Fibroblast of skin of right biceps (primary cell): ENCODE measurements at places on chromosomes 11 and 22.

GRCh38 chr11:13595166-13595565, 73.3 kb upstream of the FAR1 start:
- peak; percentile 75 for DNase-seq

GRCh38 chr11:32385998-32386397, 49.3 kb downstream of the WT1 start:
- peak; percentile 36 for DNase-seq

GRCh38 chr11:39960206-39960605, 1499.2 kb downstream of the LRRC4C start:
- DNase-seq, result no peak

DNA sequence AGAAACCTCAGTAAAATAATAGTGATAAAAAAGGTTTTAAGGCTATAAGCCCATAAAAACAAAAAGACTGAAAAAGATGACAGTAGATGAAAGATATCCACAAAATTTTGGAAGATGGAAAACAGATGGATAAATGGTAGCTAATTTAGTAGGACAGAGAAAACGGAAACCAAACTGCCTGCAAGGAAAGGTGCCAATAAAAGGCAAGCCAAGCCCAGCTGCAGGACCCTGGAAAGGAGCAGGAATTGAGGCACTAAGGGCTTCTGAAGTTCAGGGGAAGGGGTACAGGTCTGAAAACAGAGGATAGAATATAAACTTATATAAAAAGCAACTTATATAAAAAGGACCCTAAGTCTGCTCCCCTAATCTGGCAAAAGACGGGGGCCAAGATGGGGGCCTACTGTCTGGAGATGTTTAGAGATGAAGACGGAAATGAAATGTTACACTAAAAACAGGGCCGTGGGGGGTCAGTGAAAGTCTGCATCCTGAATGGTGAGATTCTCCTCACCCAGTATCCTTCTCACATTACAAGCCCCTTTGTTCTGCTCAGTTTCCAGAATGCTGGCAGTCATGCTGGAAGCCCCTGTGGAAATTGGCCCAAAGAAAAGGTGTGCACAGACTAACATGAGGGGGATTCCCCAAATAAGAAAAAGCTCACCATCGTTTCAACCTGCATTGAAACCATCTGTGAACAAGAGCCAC, 269.3 kb upstream of the PITPNB start:
- no peak for DNase-seq

- no peak for DNase-seq
Measured at GRCh38 chr22:49747716-49748115, 80.0 kb downstream of the BRD1 start.

DNA sequence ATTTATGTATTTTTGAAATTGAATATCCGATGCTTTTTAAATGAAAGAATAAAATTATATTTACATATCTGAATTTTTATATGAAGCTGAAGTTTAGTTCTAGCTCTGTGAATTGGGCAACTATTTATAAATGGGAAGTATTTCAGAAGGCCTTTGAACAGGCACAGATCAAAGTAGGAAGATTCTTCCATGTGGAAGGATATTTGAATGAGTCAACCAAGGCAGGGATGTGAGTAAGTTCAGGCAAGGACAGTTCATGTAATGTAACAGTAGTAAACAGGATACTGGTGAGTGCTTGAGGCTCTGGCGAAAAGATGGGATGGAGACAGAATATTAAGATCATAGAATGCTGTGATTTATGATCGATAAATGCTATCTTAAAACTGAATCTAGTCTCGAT, 417.8 kb upstream of the CCDC179 start:
- peak; percentile 67 for DNase-seq

- DNase-seq, result no peak
Measured at GRCh38 chr11:45494738-45495137, 170.7 kb downstream of the CHST1 start.

- DNase-seq, result peak; percentile 28
Measured at GRCh38 chr11:2930704-2931419, 1.6 kb upstream of the PHLDA2 start.

GRCh38 chr11:118447423-118447822, 11.1 kb downstream of the KMT2A start:
- DNase-seq, result no peak

DNA sequence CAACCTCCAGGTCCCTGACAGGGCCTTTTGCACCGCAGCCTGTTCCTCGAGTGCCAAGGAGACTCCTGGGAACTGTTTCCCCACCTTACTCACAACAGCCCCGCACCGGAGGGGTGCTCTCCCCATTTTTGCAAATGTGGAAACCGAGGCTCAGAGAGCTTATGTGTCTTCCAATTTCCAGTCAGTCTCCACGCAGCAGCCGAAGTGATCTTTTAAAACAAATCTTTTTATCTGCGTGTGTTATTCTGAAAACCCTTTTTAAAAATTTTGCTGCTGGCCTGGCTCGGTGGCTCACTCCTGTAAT, 409 bp upstream of the TMEM134 start:
- DNase-seq, result no peak

- no peak for DNase-seq
Measured at GRCh38 chr11:17529844-17530185, 14.4 kb downstream of the USH1C start.

DNA sequence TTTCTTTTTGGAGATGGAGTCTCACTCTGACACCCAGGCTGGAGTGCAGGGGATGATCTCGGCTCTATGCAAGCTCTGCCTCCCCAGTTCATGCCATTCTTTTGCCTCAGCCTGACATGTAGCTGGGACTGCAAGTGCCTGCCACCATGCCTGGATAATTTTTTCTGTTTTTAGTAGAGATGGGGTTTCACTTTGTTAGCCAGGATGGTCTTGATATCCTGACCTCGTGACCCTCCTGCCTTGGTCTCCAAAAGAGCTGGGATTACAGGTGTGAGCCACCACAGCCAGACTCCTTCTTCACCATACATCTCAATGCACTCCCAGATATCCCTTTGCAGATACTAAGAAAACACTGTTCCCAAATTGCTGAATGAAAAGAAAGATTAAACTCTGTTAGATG, 224.3 kb downstream of the OR4A5 start:
- no peak for DNase-seq

DNA sequence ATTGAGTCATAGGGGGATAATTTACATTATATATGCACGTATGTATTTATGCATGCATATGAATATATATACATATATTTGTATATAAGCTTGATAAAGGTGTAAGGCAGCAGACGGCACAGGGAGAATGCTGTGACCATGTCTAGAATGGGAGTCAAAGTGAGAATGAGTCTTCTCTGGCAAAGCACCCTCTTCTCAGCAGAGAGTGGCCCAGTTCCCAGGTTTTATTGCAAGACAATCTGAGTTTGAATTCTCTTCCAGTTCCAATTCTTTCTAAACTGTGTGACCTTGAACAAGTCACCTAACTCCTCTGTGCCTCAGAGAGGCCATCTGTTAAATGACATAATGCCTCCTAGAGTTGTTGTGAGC, 13.8 kb downstream of the EHF start:
- DNase-seq, result no peak

- peak; percentile 25 for DNase-seq
Measured at GRCh38 chr22:42313804-42314581, 43.5 kb upstream of the TCF20 start.

- no peak for DNase-seq
Measured at GRCh38 chr11:83259559-83259958, 26.6 kb downstream of the CCDC90B start.

DNA sequence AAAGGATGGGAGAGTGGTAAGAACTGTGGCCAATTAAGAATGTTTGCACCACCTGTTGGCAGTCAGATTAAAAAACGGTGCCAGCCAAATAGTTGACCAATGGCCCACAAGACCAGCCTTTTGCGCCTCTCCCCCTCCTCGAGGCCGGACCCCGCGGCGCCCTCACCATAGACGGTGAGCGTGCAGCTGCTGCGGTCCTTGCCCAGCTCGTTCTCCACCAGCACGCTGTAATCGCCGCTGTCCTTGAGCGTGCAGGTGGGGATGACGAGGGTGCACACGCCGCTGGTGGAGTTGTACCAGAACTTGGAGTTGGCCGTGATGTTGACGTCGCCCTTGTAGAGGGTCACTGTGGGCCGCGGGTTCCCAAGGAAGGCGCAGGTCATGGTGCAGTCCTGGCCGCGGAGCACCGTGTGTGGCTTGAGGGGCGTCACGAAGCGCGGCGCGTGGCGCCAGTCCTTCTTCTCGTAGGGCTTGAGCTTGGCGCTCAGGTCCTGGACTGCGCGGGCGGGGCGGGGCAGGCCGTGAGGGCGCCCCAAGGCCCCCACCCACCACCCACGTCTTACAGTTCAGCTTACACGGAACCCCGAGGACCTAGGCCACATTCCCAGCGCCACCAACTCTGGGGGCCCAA, 7.2 kb downstream of the TMEM86A start:
- DNase-seq, result no peak

GRCh38 chr22:25081409-25081824, 118.2 kb upstream of the CRYBB3 start:
- DNase-seq, result peak; percentile 6

DNA sequence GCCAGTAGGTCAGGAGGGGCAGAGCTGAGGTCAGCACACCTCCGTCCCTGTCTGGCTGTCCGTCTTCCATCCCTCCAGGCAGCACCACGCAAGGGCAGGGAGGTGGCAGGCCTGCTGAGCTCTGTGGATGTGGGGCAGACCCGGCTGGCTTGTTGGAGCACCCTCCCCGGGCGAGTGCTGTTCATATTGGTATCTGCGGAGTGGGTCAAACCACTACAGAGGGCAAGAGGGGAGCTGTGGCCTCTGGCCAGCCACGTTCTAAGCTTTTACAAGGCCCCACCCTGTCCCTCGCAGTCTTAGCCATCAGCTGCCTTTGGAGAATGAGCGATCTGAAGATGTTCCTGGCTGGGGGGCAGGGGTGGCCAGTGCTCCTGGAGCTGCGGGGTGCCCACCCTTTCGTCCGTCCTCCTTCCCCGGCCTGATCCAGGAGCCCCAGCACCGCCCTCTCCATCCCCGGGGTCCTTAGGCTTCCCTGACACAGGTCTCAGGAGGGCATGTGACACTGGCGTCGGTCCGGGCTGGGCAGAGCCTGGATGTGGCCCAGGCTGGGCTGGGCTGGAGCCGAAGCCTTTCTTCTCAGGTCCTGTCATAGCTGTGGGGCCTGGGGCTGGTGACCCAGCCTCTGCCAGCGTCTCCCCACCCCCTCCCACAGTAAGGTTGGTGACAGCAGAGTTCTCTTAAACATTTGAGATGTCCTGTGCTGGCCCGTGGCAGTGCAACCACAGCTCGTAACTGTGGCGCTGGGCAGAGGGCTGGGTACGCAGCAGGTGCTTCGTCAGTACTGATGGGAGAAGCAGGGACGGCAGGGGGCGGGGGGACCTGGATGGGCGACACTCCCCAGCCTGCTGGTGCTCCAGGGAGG, 31.7 kb upstream of the GRAMD4 start:
- DNase-seq, result no peak

- peak; percentile 22 for DNase-seq
Measured at GRCh38 chr11:84720706-84721402, 906.3 kb downstream of the DLG2 start.

DNA sequence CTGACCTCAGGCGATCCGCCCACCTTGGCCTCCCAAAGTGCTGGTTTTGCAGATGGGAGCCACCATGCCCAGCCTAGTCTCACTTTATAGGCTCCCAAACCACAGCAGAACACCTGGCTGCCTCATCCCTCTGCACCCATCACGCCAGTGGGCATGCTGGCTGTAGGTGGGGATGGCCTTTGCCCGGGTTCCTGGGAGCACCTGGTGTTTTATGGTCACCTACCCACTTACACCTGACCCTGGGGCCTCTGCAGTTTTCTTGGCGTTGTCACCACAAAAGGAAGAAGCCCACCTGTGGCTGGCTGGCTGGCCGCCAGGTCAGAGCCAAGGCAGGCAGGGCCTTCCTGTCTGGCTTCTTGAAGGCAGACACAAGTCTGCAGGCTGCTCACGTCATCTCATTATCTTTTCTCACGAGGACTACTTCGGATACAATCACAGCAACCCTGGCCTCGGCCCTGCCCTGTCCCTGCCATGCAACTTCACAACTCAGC, 8.2 kb downstream of the RRP7A start:
- no peak for DNase-seq

DNA sequence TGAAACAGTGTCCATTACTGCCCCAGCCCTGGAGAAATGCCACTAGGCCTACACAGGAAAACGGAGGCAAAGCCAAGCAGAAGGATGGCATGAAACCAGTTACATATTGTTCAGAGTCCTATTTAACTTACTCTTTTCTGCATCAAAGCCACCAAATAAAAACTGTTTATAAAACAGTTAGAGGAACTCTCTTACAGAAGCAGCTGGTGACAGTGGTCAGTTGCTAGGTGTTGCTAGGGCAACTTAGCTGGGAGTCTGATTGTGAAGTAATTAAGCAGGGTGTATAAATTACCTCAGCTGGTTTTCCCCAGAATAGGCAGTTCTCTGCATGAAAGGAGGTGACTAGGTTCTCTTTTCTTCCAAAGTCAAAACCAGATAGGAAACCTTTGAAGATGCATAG, 115.6 kb upstream of the ZBED5 start:
- DNase-seq, result no peak

DNA sequence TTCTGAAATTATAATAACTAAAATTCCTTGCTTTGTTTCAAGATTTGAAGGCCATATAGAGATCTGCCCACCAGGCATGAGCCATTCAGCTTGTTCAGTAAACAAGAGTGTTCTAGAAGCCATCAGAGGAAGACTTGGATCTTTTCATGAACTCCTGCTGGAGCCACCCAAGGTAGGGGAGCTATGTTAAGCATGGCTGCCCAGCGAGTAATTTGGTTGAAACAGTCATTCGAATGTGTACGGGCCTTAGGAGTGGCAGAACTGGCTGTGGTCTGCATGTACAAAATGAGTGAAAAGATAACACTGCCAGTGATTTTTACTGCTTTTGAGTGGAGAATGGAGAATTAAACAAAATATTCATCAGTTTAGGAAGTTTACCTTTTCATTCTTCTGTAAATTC, 103.7 kb downstream of the PPP6R3 start:
- no peak for DNase-seq

GRCh38 chr22:42967933-42968332, 47.0 kb downstream of the PACSIN2 start:
- DNase-seq, result no peak

GRCh38 chr11:16512899-16513241, 156.5 kb upstream of the SOX6 start:
- no peak for DNase-seq

GRCh38 chr11:35192347-35192746, 53.4 kb downstream of the CD44 start:
- DNase-seq, result no peak

GRCh38 chr11:2177076-2177475, 5.5 kb upstream of the TH start:
- no peak for DNase-seq

DNA sequence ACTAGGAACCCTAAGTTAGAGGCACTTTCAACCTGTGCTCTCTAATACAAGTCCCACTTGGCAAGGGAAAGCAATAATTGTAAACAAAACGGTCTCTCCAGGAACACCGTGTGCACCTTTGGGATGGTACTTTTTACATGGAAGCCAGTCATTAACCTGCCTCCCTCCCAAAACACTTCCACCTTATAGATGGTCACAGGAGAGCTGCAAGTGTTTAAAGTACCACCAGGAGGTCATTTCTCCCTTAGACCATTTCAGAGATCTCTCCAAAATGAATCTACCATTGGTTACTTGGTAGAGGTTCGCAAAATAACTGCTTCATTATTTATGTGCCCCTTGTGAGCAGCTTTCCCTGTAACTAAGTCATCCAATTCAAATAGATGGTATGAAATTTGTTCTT, 375.3 kb downstream of the DYNC2H1 start:
- DNase-seq, result no peak
